ENCODE measurements at places on chromosomes 2 and 18.

DNA sequence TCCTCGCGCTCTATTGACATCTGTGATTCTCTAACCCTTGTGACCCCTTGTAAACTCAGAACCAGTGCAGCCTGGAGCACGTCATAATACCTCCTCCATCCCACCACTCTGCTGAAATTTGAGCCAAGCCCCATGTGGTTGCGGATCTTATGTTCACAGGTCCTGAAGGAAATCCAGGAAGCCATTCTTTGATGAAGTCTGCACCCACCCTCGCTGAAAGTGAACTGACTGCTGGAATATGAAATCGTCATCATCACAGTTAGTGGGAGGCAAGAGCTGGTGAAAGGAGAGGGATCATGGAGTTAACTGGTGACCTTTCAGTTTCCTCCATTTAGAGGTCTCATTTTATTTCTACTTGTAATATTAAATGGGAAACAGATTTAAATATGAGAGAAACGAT, 21.6 kb downstream of the ZEB2 start:
- H3K4me1 ChIP-seq: no peaks in the 10 kb centered on the region
- H3K4me3 ChIP-seq: no peak overlapping the region
- H3K27ac ChIP-seq: no peak overlapping the region
- H3K36me3 ChIP-seq: no peaks in the 10 kb centered on the region

DNA sequence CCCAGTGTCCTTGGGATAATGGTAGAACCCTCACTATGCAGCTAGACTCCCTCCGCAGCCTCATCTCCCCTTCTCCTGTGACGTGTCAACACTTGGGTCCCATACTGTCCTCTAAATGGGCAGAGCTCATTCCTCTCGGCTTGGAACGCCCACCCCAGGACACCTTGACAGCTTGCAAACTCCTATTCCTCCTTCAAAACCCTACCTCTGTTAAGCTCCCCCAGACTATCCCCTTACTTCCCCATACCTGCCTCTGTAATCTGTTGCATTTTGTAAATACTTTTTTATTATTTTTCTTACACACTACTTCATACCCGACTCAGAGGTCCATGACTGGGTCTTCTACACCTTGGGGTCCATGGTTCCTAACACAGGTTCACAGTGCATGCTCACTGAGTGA, 28.0 kb downstream of the STEAP3 start:
- H3K27ac ChIP-seq: no peak overlapping the region
- peaks cover 4% of the 10 kb centered on the region for H3K36me3 ChIP-seq
- H3K27me3 ChIP-seq: no peaks in the 10 kb centered on the region
- no peak overlapping the region for H3K4me3 ChIP-seq

DNA sequence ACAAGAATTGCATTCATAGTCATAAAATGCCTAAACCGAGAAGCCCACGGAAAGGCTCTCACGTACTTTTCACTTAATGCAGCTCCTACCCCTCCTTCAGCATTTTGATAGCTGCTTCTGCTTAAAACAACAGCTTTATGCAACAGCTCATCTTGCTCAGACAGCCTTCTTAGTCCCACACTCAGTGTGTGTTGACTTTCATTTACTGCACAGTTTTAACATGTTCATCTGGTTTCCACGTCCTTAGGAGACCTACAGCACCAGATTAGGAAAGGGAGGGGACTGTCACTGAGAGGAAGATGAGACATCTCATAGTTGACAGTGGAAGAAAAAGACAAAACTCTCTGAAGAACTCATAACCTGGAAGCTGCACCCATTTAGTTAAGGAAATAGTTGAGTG, 435.4 kb downstream of the SETBP1 start:
- no peak overlapping the region for H3K27ac ChIP-seq
- no peaks in the 10 kb centered on the region for H3K4me1 ChIP-seq
- no peak for DNase-seq
- no peaks in the 10 kb centered on the region for H3K27me3 ChIP-seq
- H3K36me3 ChIP-seq: no peaks in the 10 kb centered on the region

GRCh38 chr2:33502025-33502424, 25.6 kb downstream of the RASGRP3 start:
- no peaks in the 10 kb centered on the region for H3K36me3 ChIP-seq
- no peaks in the 10 kb centered on the region for H3K27me3 ChIP-seq
- DNase-seq: no peak
- H3K4me1 ChIP-seq: no peaks in the 10 kb centered on the region

DNA sequence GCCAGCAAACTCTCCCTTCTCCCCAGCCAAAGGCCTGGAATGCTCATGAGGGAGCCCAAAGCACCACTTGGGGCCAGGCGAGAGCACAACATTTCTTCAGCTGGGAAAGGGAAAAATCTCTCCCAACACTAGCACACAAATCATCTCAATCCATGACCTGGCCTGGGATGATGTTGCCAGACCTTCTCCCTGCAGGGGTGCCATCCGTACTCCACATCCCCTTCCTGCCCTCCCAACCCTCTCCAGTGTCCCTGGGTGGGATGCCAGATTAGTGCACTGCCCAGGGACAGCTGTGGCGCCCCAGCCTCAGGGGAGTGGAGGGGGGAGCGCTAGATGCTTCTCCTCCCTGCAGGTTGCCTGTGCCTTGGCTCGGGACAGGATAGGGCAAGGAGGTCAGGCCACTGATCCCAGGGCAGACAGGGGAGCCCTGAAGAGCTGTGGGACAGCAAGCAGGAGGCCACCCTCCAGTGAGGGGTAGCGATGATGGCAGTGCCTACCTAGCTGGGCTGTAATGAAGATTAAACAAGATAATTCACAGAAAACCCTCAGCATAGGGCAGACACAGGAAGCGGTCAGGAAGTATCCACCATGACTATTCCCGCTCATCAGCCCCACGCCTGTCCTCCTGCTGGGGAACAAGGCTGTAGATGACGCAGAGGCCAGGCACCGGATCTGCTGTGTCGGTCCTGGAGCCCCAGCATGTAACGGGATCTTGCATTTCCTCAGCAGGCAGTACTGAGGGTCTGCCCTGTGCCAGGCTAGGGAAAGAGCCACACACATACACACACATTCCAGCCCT, 31.1 kb downstream of the SERTAD2 start:
- H3K4me1 ChIP-seq: peaks cover 6% of the 10 kb centered on the region
- no peaks in the 10 kb centered on the region for H3K27me3 ChIP-seq
- no peaks in the 10 kb centered on the region for H3K36me3 ChIP-seq
- no peak for DNase-seq

- H3K4me3 ChIP-seq: no peak overlapping the region
- H3K27me3 ChIP-seq: no peaks in the 10 kb centered on the region
- no peak for DNase-seq
- H3K36me3 ChIP-seq: no peaks in the 10 kb centered on the region
- H3K4me1 ChIP-seq: no peaks in the 10 kb centered on the region
- no peak overlapping the region for H3K27ac ChIP-seq
These were observed 34.0 kb upstream of the PLA2R1 start for GRCh38 chr2:160096409-160096808.

- no peak for DNase-seq
- no peaks in the 10 kb centered on the region for H3K27me3 ChIP-seq
- H3K27ac ChIP-seq: no peak overlapping the region
- no peak overlapping the region for H3K4me3 ChIP-seq
These were observed 28.3 kb downstream of the DRC1 start for GRCh38 chr2:26429779-26430578.

DNA sequence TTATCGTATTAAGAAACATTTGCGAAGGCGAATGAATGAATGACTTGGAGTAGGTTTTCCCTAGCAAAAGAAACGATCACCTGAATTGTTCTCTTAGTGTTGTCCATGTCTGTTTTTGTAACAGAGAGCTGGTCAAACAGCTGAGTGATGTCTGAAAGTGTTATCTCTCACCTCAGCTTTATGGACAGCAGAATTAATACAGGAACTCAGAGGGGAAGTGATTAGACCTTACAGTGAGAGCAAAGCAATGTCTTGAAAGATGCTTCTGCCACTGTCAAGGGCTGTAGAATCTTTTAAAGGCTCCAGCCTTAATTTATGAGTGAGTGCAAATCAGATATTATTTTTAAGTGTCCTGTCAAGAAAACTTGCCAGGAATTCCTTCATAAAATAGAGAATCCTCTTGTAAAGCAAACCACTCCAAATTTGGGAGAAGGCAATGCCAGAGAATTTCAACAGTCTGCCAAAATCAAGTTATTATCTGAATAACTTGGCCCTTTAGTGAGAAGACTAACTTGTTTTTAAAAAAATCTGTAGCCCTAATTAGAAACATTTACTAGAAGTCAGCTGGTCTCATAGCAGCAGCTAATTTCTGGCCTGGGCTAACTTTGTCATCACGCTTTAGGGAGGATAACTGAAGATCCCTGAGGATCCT, 60.7 kb downstream of the CDC42EP3 start:
- H3K36me3 ChIP-seq: no peaks in the 10 kb centered on the region
- DNase-seq: no peak
- H3K4me3 ChIP-seq: no peak overlapping the region
- no peak overlapping the region for H3K27ac ChIP-seq
- H3K4me1 ChIP-seq: no peaks in the 10 kb centered on the region
- H3K27me3 ChIP-seq: no peaks in the 10 kb centered on the region

Measured in iPS DF 6.9 (cell line).